Central memory CD8-positive, alpha-beta T cell (primary cell): ENCODE measurements at places on chromosomes 16 and 17.
A peak's percentile ranks its signal among the peaks of the same experiment; 100 is the strongest.

DNA sequence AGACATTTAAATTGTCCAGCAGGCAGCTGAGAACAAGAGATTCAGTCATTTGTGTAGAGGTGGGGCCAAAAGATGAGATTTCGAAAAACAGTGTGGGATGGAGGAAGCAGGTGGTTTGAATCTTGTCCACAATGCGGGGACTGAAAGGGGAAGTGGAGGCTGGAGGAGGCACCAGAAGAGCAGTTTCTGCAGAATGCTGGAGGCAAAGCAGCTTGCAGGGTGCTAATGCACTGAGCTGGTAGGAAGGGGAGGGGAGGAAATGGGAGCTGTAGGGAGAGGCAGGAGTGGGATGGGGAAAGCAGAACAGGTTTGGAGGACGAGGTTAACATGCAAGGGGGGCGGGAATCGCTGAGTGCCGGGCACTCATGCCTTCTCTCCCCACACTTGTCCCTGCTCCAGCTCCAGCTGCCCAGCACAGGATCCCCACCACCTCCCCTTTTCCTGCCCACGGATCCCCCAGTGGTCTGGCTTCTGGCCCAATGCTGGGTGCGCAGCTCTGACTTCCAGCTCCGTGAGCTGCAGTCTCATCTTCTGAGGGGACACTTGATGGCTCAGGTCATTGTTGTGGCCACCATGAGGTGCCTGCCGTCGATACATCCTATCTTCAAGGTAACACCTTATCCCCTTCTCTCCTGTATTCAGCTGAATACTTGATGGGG lies 9.4 kb downstream of the C17orf100 start:
- no peaks in the 10 kb centered on the region for H3K27me3 ChIP-seq
- peaks cover 8% of the 10 kb centered on the region for H3K36me3 ChIP-seq
- no peak for DNase-seq
- peaks cover 42% of the 10 kb centered on the region for H3K4me1 ChIP-seq
- peak overlapping the region; percentile 9 for H3K27ac ChIP-seq

- DNase-seq: no peak
- H3K4me1 ChIP-seq: no peaks in the 10 kb centered on the region
- no peak overlapping the region for H3K27ac ChIP-seq
- H3K27me3 ChIP-seq: peaks cover 7% of the 10 kb centered on the region
- no peak overlapping the region for H3K4me3 ChIP-seq
Observed at GRCh38 chr16:1430214-1430758, 592 bp upstream of the PERCC1 start.

GRCh38 chr16:74795104-74795503 lies 20.5 kb upstream of the FA2H start:
- peaks cover 59% of the 10 kb centered on the region for H3K27me3 ChIP-seq
- DNase-seq: no peak
- no peak overlapping the region for H3K27ac ChIP-seq
- H3K36me3 ChIP-seq: peaks cover 2% of the 10 kb centered on the region
- H3K4me3 ChIP-seq: no peak overlapping the region

DNA sequence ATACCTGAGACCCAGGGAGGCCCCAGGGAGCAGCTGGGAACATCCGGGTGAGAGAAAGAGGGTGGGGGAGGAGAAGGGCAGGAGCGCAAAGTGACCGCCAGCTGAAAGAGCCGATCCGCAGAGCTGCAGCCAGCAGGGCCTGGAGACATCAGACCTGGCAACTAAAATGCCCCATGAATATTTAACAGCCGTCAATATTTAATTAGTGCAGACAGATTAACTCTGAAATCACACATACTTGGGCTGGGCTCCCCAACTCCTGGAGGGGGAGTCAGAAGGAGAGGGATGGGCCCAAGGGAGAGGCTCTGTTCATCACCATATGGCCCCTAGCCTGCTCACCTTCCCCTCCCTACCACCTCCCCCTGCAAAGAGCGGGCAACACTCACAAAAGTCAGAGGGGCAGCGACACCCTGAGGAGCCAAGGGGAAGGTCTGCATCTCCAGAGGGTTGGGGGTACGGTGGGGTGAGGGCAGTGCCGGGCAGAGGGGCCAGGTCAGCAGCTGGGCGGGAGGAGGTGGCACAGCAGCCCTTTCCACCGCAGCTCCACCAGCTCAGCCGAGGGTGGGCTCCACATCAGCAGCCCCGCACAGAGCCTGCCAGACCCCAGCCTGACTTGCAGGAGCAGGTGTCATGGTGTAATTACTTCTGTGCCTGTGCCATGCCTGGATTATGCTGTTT lies 61.9 kb upstream of the CCL1 start:
- no peaks in the 10 kb centered on the region for H3K4me1 ChIP-seq
- H3K36me3 ChIP-seq: no peaks in the 10 kb centered on the region
- H3K27me3 ChIP-seq: peaks cover 64% of the 10 kb centered on the region
- H3K27ac ChIP-seq: no peak overlapping the region
- DNase-seq: no peak

- peak overlapping the region; percentile 79 for H3K4me3 ChIP-seq
- H3K36me3 ChIP-seq: peaks cover 15% of the 10 kb centered on the region
- H3K4me1 ChIP-seq: peaks cover 40% of the 10 kb centered on the region
- H3K27ac ChIP-seq: peak overlapping the region; percentile 94
Observed at GRCh38 chr16:81843683-81844082, 64.6 kb downstream of the PLCG2 start.

DNA sequence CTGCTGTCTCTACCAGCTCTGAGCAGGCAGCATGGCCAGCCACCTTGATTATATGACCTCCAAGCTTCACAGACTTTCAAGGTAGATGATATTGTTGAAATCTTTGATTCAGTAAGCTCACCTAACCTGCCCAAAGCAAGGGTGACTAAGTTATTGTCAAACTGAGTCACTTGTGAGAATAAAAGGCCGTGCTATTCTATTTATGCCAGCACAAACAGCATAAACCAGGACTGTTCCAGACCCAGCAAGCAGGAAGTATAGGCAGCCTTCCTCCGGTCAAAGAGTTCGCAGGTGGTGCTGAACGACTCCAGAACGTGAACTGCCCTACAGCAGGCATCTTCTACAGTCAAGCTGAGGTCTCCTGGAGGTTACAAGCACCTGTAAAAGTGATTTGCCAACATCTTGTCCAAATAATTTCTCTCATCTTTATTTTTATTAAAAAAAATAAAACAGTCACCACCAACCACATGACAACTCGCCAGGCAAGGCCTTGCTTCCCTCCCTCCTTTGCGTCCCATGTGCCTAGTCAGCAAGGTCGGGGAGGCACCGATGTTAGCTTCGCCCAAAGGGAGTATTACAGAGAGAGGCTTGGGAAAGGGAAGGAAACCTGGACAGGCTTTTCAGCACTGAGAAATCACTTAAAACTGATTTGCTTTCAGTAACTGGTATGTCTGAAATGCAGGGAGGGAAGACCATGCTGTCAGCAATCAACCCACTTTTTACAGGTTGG lies 10.8 kb downstream of the ARL2BP start:
- no peak overlapping the region for H3K4me3 ChIP-seq
- H3K27ac ChIP-seq: no peak overlapping the region
- H3K36me3 ChIP-seq: peaks cover 25% of the 10 kb centered on the region
- DNase-seq: no peak
- no peaks in the 10 kb centered on the region for H3K27me3 ChIP-seq

DNA sequence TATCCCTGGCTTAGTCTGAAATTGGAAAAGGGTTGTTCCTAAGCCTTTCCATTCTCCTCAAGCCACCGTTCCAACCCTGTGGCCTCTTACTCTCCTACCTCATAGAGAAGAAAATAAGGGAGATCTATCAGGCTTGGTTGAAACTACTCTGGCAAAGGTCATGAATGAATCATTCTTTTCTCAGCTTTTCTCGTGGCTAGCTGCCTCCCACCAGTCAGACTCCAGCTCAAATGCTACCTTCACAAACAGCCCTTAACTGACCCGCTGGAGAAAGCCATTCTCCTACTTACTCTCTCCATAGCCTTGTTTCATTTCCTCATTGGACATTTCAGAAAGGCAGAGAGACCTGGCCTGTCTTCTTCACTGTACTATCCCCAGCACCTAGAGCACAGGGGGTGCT lies 8.9 kb downstream of the MYH10 start:
- no peaks in the 10 kb centered on the region for H3K36me3 ChIP-seq
- H3K4me1 ChIP-seq: no peaks in the 10 kb centered on the region
- no peak overlapping the region for H3K27ac ChIP-seq
- no peak for DNase-seq
- peaks cover 55% of the 10 kb centered on the region for H3K27me3 ChIP-seq

DNA sequence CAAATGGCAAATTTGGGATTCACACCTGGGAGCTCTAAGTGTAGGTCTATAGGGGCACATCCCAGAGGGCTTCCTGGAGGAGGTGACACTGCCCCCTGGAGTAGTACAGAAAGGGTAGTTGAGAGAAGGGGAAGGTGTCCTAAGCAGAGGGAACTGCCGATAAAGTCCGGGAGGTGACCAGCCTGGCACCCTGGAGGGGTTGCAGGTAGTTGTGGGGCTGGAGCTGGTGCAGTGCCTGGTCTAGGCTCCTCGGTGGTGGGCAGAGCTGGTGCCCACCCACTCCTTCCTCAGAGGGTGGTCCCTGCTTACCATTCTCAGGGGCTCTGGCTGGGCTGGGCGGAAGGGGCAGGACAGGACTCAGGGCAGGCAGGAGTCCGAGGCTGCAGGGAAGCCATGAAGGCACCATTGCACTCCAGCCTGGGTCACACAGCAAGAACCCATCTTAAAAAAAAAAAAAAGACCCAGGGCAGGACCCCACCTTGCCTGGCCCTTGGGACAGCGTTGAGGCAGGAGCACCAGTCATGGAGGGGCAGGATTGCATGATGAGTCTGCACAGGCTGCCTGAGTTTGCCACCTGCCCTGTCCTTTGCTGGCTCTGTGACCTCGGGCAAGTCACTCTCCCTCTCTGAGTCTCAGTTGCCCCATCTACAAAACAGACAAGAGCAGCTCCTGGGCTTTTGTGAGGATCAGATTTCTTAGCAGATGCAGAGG lies 43.8 kb downstream of the LAT start:
- no peaks in the 10 kb centered on the region for H3K27me3 ChIP-seq
- H3K36me3 ChIP-seq: peaks cover 4% of the 10 kb centered on the region

GRCh38 chr16:15829460-15829859 lies 27.4 kb downstream of the MYH11 start:
- no peak overlapping the region for H3K27ac ChIP-seq
- H3K4me3 ChIP-seq: no peak overlapping the region
- DNase-seq: no peak
- no peaks in the 10 kb centered on the region for H3K4me1 ChIP-seq

- no peaks in the 10 kb centered on the region for H3K27me3 ChIP-seq
- H3K4me3 ChIP-seq: no peak overlapping the region
- H3K4me1 ChIP-seq: no peaks in the 10 kb centered on the region
- no peak for DNase-seq
Observed at GRCh38 chr17:77120868-77121267, 19.9 kb upstream of the SEC14L1 start.

GRCh38 chr16:79993629-79994209 lies 393.2 kb upstream of the MAF start:
- H3K27me3 ChIP-seq: peaks cover 71% of the 10 kb centered on the region
- H3K4me3 ChIP-seq: no peak overlapping the region
- H3K36me3 ChIP-seq: no peaks in the 10 kb centered on the region
- H3K4me1 ChIP-seq: no peaks in the 10 kb centered on the region

DNA sequence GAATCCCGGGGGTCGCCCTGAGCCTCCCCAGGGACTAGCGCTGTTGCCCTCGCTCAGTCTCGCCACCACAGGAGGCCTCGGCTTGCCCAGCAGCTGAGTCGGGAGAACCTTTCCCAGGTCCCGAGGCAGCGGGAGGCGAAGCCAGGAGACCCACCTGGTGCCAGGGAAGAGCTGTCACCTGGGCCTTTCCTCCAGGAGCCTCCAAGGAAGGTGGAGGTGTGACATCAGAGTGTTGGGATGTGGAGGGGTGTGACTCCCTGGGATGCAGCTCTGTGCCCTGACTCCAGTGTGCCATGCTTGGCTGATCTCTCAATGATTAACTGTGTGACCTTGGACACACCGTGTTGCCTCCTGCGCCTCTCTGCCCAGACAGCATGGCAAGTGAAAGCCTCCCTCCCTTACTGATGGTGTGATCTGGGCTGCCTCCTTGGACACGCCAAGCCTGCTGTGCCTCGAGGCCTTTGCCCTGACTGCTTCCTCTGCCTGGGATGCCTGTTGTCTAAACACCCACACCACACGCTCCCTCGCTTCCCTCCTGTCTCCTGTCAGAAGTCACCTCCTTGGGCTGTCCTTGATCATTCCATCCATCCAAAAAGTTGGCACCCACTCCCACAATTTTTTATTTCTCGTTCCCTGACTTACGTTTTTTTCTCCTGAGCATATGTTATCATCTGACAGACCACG lies 88.0 kb downstream of the CMIP start:
- DNase-seq: no peak
- no peaks in the 10 kb centered on the region for H3K27me3 ChIP-seq
- peak overlapping the region; percentile 19 for H3K27ac ChIP-seq
- peaks cover 36% of the 10 kb centered on the region for H3K4me1 ChIP-seq
- peaks cover 15% of the 10 kb centered on the region for H3K36me3 ChIP-seq

DNA sequence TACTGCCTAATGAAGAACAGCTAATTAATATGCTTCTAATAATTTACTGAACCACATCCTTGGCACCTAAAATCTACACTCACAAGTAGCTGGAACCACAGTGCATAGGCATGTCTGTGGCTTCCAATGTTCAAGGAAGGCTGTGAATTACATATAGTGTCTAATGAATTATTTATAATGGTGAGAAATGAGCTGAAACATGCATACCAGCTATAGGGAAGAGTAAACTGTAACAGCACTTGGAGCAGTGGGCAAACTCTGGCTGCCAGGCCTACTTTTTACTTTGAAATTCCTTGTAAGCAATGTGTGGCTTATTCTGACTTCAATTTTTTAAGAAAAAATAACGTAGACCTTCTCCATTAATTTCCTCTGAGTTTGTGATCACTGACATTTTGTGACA lies 953.2 kb upstream of the CDH8 start:
- H3K27me3 ChIP-seq: no peaks in the 10 kb centered on the region
- H3K4me1 ChIP-seq: no peaks in the 10 kb centered on the region
- H3K4me3 ChIP-seq: no peak overlapping the region
- no peaks in the 10 kb centered on the region for H3K36me3 ChIP-seq
- no peak overlapping the region for H3K27ac ChIP-seq

DNA sequence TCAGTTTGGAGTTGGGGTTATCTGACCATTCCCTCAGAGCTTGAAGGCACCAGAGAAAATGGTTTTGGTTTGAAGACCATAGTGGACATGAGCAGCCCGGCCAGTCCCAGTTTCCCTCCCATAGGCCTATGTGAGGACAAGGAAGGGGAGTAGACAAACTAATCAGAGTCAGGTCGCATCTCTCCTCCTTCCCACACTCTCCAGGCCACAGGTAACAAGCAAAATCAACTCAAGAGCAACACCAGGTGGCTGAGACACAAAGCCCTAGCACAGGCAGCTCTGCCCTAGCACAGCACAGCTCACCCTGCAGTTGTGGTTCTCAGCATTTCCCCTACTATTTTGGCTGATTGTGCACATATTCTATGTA lies 7.2 kb downstream of the SUPT4H1 start:
- H3K4me3 ChIP-seq: peak overlapping the region; percentile 69
- peak overlapping the region; percentile 91 for H3K27ac ChIP-seq
- peak; percentile 35 for DNase-seq
- peaks cover 65% of the 10 kb centered on the region for H3K36me3 ChIP-seq
- no peaks in the 10 kb centered on the region for H3K27me3 ChIP-seq
- H3K4me1 ChIP-seq: peaks cover 83% of the 10 kb centered on the region
